ENCODE measurements at places on chromosomes 2 and 18. TPM values are rescaled to one million over a fixed set of nuclear protein-coding genes. Genes with fewer than 3 reads are reported as not detected.

- DNase-seq = no peak
These were observed 310.3 kb downstream of the GALNT13 start for GRCh38 chr2:154182008-154182407.

DNA sequence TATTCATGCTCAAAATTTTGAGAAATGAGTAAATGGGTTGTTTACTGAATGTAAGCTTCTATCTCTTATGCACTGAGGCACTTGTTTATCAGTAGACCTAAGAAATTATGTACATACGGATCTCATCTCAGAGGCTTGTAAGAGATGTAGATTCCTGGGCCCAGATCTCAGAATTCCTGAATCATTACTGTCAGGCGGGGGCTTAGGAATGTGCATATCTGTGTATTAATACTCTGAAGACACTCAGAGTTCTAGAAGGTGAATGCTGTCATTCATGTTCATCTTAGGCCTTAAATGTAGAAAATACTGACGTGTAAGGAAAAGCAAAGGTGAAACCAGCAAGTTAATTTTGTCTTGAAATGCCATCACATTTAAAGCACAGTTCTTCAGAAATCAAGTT lies 169.6 kb downstream of the FMNL2 start:
- peak; percentile 19 for DNase-seq

DNA sequence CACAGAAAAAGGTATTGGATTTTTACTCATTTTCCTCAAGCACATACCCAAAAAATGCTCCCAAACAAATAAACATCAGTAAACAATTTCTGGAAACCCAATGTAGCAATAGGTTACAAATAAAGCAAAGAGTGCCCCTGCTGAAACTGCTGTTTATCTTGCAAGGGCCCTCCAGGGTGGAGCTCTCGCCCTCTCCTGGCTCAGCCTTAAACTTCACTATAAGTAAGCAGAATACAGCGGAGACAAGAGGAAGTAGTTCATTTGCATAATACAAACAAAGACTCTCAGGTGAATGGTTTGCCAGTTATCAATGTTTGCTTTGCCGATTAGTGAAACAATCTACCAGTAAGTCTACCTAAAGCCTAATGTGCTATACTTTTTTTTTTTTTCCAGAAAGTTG lies 437.6 kb downstream of the DLGAP1 start:
- DNase-seq = peak; percentile 10

DNA sequence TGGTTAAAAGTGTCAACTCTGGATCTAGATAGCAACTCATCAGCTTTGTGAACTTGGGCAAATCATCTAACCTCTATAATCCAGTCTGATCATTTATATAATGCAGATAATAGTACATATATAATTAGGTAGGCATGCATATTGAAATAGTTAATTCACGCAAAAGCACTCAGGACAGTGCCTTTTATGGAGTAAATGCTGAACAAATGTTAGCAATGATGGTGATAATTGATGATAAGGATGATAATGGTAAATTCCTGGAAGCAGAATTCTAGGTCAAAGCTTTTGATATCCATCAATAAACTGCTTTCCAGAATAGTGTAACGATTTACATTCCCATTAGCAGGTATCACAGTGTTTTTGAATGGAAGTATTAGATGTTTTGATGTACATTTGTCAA lies 59.7 kb upstream of the CYP26B1 start:
- DNase-seq = no peak

DNA sequence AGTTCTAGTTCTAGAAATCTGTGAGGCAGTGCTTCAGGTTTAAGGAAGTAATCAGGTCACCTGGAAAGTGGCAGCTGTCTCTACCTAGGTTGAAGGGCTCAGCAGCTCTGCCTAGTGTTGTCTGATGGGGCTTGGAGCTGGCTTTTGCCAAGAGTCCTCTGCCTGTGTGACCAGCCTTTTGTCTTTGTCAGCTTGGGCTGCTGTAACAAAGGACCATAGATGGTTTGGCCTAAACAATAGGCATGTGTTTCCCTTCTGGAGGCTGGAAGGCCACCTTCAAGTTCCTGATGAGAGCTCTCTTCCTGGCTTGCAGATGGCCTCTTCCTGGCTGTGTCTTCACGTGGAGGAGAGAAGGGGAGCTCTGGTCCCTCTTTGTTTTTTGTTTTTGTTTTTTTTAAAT lies 13.3 kb downstream of the UBE2F start:
- no peak for DNase-seq

DNA sequence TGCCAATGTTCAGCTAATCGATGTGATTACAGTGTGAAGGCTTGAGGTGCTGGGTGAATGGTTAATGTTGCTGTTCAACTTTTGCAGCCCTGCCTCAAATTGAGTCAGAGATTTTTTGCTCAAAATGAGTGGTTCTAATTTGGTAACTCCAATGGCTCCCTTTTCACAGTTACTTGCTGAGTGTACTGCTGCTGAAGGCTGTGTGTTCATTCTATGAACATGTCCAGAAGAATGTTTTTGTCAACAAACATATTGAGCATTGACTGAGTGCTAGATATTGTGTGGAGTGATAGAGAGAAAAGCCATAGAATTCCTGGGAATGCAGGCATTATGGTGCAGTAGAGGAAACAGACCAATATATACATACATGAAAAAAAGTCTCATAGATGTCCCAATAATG lies 39.0 kb upstream of the TCF4 start:
- no peak for DNase-seq

DNA sequence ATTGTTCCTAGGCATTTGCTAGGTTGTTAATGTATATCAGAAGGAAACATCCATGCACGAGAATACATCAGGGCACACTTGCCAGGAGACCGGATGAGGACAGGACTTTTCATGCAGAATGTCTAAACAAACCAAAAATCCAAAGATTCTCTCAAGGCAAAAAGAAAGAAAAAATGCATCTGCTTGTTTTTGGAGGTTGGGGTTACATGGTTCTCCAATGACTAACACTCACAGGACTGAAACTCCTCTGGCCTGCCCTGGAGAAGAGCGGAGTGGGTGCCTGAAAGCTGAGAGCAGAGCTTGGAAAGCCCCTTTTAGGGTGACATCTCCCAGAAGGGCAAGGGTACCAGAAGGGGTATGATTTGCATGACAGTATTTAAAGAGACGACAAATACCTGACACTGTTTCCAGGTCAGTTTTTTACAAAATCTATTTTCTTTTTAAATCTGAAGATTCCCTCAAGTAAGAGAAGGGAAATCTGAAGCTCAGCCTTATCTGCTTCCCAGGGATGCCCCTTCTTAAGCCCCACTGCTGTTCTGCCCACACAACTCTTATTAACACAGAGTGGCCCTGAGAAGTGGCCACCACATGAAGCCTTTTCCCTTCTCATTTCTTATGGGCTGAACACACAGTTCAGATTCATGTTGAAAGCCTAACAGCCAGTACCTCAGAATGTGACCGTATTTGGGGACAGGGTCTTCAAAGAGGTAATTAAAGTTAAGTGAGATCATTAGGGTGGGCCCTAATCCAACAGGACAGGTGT lies 216.4 kb downstream of the STK39 start:
- DNase-seq = peak; percentile 55

DNA sequence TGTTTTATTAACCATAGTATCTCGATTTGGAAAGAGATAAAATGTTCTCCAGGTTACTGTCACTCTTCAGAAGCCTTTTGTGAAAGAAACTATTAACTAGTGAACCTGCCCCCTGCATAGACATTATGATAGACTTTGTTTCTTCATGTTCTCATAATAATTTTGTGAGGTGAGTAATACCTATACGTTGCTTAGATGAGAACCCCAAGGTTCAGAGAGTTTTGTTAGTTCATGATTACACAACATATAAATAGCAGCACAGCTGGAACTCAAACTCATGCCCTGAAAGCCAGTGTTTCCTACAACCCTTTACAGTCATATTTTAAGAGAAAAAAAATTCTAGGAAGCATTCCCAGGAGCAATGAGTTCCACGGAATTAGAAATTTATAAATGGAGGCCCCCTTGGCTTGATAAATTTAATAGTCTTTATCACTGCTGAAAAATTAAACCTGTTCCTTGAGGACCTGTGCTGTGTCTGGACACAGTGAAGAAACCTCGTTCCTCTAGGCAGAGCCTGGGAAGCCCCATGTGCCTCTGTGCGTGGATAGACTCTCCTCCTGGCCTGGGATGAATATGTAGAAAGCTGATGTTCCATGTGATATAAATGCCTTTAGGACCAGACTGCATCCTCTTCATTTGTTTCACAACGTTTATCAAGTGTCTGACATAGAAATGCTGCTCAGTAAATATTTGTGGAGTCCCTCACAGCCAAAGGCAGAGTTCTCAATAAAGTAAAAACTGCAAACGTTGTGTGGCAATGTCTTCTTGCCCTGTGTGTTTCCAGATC lies 1257.0 kb upstream of the GYPC start:
- DNase-seq = no peak

- DNase-seq = no peak
These were observed 74.1 kb downstream of the OSBPL6 start for GRCh38 chr2:178268435-178268834.

DNA sequence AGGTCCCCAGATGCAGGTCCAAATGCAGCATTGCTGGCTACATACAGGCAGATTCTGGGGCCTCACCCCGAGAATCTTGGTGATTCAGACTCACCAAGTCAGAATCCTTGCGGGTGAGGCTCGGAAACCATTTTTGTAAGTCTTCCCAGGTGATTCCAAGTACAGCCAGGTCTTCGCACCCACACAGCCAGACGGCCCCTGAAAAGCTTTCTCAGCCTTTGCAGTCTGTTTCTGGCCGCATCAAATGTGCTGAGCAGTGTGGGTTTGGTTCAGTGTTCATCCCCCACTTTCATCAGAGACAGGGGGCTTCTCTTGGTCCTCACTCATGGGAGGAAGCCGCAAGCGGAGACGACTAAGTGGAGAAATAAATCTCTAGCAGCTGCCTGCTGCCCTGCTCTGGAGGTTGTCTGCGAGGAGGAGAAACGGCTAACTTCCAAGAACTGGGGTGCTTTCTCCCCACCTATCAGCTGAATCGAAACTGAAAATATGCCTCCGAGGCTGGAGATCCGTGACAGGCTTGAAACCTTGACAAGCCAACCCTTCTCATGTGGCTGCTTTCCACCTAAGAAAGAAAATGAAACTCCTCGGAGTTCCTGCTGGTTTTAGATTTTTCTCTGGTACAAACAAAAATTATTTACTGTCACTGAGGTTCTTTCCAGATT lies 8.9 kb upstream of the TMEM185B start:
- no peak for DNase-seq

DNA sequence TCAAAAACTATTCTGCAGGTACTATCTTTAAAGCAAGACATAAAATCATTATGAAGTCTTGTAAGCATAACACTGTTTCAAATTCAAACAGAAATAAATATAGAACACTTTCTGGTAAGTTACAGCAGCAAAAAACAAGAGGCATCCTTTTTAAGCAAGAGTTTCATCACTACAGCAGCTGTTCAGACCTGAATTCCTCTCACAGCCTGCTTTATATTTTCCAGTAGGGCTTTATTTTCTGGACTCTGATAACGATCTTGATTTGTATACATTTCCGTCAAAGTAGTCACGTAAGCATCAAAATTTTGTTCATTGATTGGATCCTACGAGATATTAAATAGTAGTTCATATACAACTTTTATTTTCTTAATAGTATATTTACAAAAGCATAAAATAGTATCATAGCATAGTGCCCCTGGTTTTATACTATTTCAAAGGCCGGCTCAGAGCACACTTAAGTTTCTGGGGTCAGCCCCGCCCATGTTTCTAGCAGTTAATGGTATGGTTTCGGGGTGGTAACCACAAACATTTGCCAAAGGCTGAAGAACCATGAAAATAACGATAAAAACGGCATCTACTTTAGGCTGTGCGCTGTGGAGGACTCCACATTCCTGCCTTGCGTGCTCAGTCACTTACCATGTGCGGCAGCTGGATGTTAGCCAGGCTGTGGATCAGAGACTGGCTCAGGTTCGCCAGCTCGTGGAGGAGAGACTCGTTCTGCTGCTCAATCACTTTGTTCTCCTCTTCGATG lies 47.5 kb upstream of the PXDN start:
- peak; percentile 93 for DNase-seq

GRCh38 chr2:12173271-12173942 lies 427.0 kb downstream of the LPIN1 start:
- DNase-seq = peak; percentile 41

GRCh38 chr2:25411753-25412152 lies 70.0 kb upstream of the DNMT3A start:
- no peak for DNase-seq

- DNase-seq = no peak
These were observed 15.2 kb upstream of the CHRNA1 start for GRCh38 chr2:174779361-174779928.

DNA sequence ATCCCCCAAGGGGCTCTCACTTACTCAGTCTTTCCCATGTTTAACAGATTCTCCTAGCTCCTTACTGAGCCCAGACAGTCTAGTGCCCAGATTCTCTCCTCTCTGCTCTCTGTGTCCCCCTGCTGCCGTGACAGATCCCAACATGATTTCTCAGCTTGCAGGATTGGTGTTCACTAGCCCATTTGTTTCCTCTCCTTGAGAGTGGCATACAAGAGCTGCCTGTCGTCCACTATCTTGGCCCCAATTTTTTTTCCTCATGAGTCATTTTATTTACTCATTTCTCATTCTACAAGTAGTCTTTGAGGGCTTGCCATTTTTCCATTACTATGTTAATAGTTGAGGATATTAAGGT lies 199.9 kb upstream of the FN1 start:
- peak; percentile 34 for DNase-seq

DNA sequence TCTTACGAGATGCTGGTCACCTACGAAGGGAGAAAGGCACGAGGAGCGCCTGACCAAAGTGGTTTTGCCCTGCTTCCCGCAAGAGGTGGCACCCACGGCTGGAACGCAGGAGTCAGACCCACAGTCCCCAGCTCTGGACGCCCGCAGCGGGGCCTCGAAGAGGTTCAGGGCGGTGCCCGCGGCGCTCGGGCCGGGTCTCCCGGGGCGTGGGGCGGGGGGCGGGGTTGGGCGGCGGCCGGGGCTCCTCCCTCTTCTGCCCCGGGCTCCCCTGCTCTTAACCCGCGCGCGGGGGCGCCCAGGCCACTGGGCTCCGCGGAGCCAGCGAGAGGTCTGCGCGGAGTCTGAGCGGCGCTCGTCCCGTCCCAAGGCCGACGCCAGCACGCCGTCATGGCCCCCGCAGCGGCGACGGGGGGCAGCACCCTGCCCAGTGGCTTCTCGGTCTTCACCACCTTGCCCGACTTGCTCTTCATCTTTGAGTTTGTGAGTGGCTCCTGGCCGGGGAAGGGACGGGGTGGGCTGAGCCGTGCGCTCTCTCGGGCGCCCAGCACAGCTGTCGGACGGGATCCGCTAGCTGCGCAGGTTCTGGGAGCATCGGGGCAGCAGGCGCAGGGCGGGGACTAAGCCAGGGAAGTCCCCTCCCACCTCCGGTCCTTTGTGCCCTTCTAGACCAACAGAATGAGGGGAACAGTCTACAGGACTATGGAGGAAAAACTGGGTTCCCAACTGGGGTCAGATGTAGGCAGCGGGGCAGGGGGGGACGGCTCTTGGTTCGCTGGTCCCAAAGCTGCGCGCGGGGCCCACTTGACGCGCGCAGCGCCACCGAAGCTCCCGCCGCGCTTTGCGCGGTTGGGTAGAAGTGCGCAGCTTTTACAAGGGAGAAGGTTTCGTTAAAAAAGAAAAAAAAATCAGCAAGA lies at the start of gene MAL:
Gene MAL (plus strand): TSS at position 303 of the 914 bp plus-strand sequence. CDS start 85 bp downstream, at position 388.
- peak; percentile 42 for DNase-seq

BOLL gene
- 0.16 TPM for total RNA-seq

THOC1 gene
- total RNA-seq = 36.4 TPM

ZNF804A gene
- total RNA-seq = not detected

CNDP1 gene
- not detected for total RNA-seq

SCN3A gene
- not detected for total RNA-seq

NYAP2 gene
- total RNA-seq = not detected

AQP12B gene
- total RNA-seq = not detected

TSN gene
- 47.2 TPM for total RNA-seq

Data from myocyte (in vitro differentiated cells).